ENCODE measurements at places on chromosomes 16 and 17. TPM values are rescaled to one million over a fixed set of nuclear protein-coding genes. Genes with fewer than 3 reads are reported as not detected.
A peak's percentile ranks its signal among the peaks of the same experiment; 100 is the strongest.

DNA sequence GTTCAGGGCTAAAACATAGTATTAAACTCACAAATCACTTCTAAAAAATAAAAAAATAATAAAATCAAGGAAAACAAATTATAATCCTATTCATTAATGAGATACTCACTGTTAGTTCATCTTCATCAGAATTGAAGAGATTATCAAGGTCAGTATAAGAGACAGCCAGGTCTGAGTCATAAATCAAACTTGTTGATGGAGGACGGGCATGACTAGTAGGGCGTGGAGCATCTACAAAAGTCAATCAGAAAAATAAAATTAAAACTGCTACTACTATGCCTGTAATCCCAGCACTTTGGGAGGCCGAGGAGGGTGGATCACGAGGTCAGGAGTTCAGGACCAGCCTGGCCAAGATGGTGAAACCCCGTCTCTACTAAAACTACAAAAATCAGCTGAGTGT lies 59.1 kb upstream of the INTS2 start:
- DNase-seq, result peak; percentile 1

GRCh38 chr17:61276806-61277205 lies 122.8 kb upstream of the TBX2 start:
- no peak for DNase-seq

- no peak for DNase-seq
These were observed 1.4 kb downstream of the HAGHL start for GRCh38 chr16:728131-728889.

GRCh38 chr16:89344846-89345611 lies 127.5 kb downstream of the ZNF778 start:
- no peak for DNase-seq

GRCh38 chr17:31369266-31369665 lies 22.2 kb upstream of the RAB11FIP4 start:
- DNase-seq, result no peak

Gene CETP
- total RNA-seq, result not detected

Gene ACSM5
- total RNA-seq, result 0.12 TPM

Gene SCARF1
- 19.8 TPM for total RNA-seq

DNA sequence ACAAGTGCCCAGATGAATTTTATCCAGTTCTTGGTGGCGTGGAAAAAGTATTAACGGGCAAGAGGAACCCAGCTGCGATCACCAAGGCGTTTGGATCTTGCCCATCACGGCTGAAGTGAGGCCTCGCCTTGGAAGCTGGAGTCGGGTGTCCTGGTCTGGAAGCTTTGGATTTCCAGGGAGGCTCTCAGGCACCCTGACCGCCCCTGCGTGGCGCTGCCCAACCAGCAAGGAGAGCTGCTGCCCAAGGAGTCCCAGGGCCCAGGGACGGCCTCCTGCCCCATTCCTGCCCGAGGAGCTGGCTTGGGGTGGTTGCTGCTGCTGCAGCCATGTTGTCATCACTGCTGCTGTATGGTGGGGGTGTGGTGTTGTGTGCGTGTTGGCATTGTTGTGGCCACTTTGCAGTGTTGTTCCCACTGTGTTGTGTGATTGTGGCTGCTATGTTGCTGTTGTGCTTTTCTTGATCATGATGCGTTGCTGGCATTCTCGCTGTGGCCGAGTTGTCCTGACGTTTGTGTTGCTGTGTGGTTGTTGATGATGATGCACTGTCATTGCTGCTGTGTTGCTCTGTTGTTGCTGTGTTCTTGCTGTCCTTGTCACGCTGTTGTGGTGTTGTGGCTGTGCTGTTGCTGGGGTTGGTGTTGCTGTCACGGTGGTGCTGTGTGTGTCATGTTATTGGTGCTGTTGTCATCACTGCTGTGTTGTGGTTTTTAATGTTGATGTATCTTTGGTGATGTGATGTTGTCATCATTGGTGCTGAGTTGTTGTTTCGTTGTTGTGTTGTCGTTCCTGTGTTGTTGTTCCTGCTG lies 318.8 kb downstream of the C16orf95 start:
- DNase-seq, result no peak

Gene WFIKKN1
- total RNA-seq, result 0.07 TPM

GRCh38 chr17:34360601-34361270 lies 2.3 kb downstream of the CCL1 start:
- DNase-seq, result no peak

Data from epithelial cell of proximal tubule (primary cell).